ENCODE measurements at places on chromosomes 5 and 9.

- no peak for DNase-seq
Measured at GRCh38 chr5:167254132-167254531, 1037.3 kb upstream of the WWC1 start.

GRCh38 chr9:86531273-86531970 lies 177.2 kb upstream of the TUT7 start:
- DNase-seq, result no peak

DNA sequence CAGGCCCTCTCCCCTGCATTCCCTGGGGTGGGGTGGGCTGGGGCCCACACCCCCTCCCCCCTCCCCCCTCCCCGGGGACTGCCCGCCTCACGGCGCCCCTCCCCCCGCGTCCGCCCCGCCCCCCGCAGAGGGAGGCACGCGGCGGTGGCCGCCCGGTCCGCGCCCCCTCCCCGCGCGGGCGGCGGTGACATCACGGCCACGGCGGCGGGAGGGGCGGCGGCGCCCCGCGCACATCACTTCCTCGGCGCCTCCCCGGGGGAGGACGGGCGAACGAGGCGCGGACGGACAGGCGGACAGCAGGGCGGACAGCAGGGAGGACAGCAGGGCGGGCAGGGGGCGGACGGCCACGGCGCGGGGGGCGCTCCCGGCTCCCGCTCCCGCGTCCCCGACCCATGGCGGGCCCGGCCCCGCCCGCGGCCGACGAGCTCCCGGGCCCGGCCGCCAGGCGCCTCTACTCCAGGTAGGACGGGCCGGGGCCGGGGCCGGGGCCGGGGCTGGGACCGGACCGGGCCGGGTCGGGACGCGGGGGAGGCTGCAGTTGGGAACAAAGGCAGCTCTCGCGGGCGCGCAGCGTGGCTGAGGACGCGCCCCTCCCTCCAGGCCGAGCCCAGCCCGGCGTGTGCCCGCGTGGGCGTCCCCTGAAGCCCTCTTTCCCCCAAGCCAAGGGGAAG lies at the start of gene GPSM1:
TSS of gene GPSM1 (plus strand) at position 236 of the 671 bp plus-strand sequence. CDS start at position 393, 157 bp downstream.
- no peak for DNase-seq

DNA sequence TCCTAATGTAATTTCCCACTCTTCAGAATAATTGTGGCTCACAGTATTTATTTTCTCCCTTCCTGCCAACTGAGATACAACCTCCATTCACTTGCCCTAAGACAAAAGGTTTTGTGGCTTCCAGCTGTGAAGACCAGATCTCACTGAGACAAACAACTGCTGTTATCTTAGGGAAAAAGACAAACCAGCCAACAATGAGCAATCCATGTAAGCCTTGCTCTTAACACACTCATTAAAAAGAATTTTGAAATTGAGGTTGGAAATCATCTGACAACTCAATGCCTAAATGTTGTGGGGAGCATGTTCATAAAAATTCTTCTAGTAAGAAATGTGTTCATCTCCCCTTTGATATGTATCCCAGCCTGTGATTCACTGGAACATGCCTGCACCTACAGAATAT lies 132.9 kb downstream of the ADAMTSL1 start:
- DNase-seq, result no peak

GRCh38 chr9:37100327-37100726 lies 20.0 kb upstream of the ZCCHC7 start:
- no peak for DNase-seq

DNA sequence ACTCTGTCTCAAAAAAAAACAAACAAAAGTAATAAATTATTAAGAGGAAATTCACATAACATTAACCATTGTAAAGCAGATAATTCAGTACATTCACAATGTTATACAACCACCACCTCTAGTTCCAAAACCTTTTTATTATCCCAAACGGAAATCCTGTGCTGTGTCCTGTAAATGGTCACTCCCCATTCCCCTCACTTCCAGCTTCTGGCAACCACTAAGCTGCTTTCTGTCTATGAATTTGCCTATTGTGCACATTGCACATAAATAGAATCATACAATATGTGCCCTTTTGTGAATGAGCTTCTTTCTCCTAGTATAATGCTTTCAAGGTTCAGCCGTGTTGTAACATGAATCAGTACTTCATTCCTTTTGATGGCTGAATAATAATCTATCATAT lies 20.8 kb downstream of the C9orf152 start:
- no peak for DNase-seq

DNA sequence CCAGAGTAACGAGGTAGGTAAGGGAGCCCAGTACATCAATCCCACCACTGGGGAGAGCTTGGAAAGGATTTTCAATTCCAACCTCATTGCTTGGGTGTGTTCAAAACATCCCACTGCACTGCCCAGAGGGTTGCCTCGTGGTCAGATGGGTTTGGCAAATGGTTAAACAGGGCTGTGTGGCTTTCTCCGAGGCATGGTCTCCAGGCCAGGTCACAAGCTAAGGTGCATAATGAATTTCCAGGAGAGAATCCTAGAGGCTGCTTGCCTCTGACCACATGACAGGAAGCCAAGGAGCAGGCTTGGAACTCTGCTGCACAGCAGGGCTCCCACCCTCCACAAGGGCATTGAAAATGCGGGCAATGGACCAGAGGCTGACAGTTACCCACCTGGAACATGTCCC lies 51.6 kb downstream of the DAP start:
- DNase-seq, result no peak

- DNase-seq, result no peak
Measured at GRCh38 chr9:30035761-30036160, 2348.7 kb upstream of the ACO1 start.

DNA sequence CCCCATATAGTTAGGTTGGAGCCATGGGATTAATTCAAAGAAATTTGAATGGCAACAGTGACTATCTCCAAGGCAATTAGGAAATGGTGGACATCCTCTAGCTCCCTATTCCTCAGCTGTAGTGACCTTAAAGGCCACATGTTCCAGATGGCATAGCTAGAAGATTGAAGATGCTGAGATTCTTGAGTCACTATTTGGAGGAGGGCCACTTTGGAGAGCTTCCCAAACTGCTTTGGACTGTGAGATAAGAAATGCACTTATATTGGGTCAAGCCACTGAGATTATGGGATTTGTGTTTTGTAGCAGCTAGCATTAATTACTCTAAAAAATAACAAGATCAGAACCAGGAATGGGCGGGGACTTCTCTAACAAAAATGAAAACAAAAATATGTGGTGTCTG lies 636.2 kb upstream of the CCNG1 start:
- DNase-seq, result no peak

DNA sequence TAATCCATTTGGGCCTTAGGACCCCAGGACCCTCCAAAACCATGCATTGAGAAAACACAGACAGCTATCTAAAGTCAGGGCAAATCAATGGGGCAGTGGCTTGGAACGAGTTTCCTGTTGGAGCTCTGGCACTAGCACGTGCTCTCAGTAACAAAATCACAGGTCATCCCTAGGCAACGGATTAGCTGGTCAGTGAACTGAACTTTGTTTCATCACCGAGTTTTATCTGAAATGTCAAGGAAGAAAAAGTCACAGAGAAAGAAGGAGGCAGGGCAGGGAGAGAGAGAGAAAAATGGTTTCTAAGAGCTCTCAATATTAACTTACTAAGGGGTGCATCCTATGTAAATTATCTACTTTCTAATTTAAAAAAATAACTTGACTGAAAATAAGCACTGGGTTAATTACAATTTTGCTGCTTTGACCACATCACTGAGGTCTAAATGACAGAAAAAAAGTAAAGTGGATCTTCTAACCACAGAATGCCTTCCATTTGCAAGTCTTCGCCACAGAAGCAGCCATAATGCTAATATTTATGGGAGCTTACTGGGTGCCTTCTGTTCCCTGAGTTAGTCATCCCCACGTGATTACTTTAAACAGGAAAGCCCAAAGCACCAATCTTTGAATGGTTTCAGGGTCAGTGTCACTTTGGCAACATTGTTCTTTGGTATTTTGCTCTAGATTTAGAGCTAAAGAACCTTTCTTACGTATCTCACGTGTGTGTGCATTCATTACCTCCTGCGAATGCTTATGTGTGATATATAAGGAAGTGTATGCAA lies 503.9 kb downstream of the RASEF start:
- DNase-seq, result no peak

Data from uterus (tissue), 4 donors.